Fibroblast of skin of left biceps (primary cell): ENCODE measurements at places on chromosomes 3 and 15.

DNA sequence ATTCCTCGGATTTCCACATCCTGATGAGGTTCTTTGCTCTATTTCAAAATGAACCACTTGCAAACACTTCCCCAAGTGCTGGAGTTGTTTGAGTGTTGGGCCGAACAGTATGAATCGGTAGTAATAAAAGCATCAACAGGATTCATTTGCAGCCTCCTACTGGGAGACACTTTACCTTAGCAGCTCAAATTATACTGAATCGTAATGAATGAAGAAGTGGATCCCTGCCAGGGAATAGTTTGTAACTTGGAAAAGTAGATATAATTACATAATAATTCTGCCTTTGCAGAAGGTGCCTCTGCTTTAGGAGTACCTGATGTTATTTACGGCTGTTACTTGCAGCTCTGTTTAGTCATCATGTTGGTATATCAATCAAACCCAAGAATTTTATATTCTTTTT is 669.1 kb downstream of the CADM2 start:
- DNase-seq = no peak

DNA sequence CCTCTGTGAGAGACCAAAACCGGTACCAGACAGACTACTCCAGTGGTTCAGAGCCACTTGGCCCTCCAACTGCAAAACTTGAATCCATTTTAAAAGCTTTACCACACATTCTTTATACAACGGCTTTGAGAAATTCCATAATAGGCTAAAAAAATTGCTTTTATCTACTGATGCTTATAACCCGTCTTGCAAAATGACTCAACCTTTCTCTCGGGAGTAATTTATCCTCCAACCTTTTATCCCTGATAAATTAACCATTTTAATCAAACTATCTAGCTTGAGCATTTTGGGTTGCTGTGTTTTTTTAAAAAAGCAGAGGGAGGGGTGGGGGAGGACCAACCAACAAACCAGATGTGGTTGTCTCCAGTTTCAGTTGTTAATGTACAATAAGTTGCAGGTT is 275.7 kb upstream of the LRTM1 start:
- no peak for DNase-seq

DNA sequence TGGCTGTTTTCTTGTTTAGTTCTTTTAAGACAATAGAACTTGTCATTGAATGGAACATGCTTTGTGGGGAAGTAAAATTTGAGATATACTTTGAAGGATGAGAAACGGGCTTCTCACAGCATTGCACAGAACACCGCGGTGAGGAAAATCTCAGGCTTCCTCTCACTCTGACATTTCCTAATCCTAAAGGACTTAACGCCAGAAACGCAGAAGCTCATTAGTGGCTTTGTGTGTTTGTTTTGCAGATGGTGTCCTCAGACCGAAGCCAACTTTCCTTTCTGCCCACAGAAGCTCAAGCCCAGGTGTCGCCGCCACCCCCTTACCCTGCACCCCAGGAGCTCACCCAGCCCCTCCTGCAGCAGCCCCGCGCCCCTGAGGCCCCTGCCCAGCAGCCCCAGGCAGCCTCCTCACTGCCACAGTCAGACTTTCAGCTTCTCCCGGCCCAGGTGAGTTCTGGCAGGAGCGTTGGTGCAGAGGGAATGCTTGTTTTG is 78.9 kb upstream of the BLM start:
- no peak for DNase-seq

GRCh38 chr3:111582120-111582474 is 13.0 kb downstream of the ZBED2 start:
- peak; percentile 66 for DNase-seq

- DNase-seq = no peak
Measured at GRCh38 chr3:100702082-100702979, 7.0 kb upstream of the TFG start.

- no peak for DNase-seq
Measured at GRCh38 chr15:65827065-65827464, 35.0 kb upstream of the DENND4A start.

DNA sequence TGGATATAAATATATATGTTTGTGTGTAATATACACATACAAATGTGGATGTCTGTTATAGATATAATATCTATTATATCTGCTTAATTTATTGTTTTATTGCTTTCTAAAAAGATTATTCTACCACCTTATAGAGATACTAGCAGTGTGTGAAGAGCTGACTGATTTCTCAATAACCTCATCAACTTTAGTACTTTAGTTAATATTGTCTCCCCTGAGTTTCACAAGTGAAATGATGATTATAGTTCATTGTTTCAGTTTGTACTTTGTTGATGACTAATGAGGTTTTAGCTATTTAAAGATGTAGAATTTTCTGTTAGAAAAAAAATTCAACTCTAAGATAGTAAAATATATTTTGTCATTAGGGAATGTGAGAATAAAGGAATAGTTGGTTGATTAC is 11.4 kb downstream of the RSRC1 start:
- DNase-seq = no peak

GRCh38 chr3:194083637-194084224 is 52.2 kb upstream of the HES1 start:
- DNase-seq = no peak
